ENCODE measurements at places on chromosomes 1 and 21. TPM values are rescaled to one million over a fixed set of nuclear protein-coding genes. Genes with fewer than 3 reads are reported as not detected.
A peak's percentile ranks its signal among the peaks of the same experiment; 100 is the strongest.

CD1E gene
- 0.16 TPM for total RNA-seq

GRCh38 chr21:32826329-32827167 lies 55.0 kb upstream of the PAXBP1 start:
- no peak overlapping the region for H3K4me3 ChIP-seq
- H3K36me3 ChIP-seq: no peaks in the 10 kb centered on the region
- DNase-seq: peak; percentile 71
- H3K27ac ChIP-seq: no peak overlapping the region
- no peaks in the 10 kb centered on the region for H3K4me1 ChIP-seq

DNA sequence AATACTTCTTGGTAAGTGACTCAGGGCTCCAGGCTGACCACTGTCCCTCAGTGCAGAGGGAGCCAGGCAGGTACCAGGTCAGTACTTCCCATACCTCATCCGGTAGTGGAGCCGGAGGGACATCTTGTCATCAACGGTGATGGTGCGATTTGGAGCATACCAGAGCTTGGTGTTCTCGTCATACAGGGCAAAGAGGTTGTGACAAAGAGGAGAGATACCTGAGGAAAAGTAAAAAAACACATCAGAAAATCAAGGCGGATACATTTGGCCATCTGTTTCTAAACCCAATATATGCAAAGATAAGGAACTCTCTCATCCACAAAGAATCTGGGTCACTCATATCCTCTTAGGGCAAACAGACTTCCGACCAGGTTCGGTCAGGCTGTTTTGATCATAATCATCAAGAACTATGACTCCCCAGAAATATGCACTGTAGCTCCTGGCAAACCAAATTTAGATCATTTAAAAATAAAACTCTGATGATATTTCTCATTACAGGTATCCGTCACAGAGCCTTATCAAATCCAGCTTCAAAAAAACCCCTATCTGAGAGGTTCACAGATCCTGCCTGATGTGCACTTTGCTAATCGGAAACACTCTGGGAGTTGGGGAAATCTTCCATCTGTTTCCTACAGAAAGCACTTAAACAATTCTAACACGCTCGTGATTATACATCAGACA lies 87.3 kb downstream of the JAK1 start:
- H3K36me3 ChIP-seq: no peaks in the 10 kb centered on the region
- H3K27ac ChIP-seq: no peak overlapping the region
- DNase-seq: no peak
- H3K27me3 ChIP-seq: no peaks in the 10 kb centered on the region
- no peaks in the 10 kb centered on the region for H3K4me1 ChIP-seq
- no peak overlapping the region for H3K4me3 ChIP-seq

LCE1A gene
- not detected for total RNA-seq

ACOT11 gene
- total RNA-seq: 33.8 TPM

DNA sequence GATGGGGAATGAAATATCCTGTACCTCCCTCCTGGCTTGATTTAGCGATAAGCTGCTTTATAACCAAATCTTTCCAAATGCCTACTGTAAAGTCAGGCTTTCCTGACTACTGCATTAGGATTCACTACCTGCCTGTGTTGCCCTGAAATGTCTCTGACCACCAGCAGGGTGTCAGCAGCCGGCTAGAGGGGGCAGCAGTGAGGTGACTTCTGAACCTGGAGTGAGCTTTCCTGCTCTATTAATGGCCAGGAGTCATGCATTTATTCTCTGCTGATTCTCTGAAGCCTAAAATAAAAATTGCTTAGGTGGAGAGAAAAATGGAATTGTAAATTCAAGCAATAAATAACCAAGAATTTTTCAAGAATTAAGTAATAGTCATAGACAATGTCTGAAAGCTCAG lies 2.5 kb downstream of the BACE2 start:
- peak overlapping the region; percentile 26 for H3K27ac ChIP-seq
- DNase-seq: peak; percentile 57
- no peaks in the 10 kb centered on the region for H3K27me3 ChIP-seq
- H3K4me1 ChIP-seq: peaks cover 3% of the 10 kb centered on the region
- H3K4me3 ChIP-seq: no peak overlapping the region

DNA sequence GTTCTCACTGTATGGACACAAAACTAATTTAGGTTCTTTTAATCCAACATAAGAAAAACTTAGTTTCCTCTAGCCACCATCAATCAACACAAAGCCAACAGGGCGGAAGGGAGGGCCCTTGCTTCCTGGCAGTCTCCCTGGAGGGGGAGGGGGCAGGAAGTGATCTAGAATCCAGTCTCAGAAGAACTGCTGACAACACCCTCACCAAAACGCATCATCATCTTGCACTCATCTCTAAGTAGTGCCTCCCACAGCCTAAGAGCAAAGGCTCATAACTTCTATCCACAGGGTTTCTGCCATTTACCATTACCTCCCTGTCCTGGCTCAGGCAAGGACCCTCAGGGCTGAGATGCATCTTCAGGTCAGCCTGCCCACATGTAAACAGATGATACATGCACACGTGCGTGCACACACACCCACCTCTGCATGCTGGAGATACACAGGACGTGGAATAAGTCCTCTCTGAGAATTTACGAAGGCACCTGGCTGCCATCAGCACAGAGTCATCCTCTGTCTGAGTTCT lies 20.5 kb downstream of the HIVEP3 start:
- H3K4me1 ChIP-seq: no peaks in the 10 kb centered on the region
- no peaks in the 10 kb centered on the region for H3K27me3 ChIP-seq
- no peak overlapping the region for H3K4me3 ChIP-seq
- DNase-seq: no peak
- H3K27ac ChIP-seq: no peak overlapping the region

DNA sequence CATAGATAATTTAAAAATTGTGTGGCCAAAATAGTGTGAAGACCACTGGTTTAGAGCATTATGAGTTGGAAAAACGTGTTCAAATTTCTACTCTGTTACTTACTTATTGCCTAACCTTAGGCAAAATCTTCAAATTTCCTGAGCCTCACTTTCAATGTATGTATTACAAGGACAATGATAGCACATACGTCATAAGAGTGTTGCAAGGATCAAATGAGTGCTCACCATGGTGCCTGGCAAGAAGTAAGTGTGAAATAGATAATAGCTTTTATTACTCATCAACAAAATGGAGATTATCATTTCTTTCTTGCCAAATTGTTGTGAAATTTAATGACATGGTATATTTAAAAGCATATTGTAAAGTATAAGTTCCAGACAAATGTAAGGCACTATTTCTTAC lies 57.2 kb downstream of the FH start:
- H3K4me3 ChIP-seq: no peak overlapping the region
- no peaks in the 10 kb centered on the region for H3K36me3 ChIP-seq
- no peak for DNase-seq
- no peak overlapping the region for H3K27ac ChIP-seq
- no peaks in the 10 kb centered on the region for H3K27me3 ChIP-seq
- no peaks in the 10 kb centered on the region for H3K4me1 ChIP-seq

RORC gene
- total RNA-seq: 70.4 TPM

DNA sequence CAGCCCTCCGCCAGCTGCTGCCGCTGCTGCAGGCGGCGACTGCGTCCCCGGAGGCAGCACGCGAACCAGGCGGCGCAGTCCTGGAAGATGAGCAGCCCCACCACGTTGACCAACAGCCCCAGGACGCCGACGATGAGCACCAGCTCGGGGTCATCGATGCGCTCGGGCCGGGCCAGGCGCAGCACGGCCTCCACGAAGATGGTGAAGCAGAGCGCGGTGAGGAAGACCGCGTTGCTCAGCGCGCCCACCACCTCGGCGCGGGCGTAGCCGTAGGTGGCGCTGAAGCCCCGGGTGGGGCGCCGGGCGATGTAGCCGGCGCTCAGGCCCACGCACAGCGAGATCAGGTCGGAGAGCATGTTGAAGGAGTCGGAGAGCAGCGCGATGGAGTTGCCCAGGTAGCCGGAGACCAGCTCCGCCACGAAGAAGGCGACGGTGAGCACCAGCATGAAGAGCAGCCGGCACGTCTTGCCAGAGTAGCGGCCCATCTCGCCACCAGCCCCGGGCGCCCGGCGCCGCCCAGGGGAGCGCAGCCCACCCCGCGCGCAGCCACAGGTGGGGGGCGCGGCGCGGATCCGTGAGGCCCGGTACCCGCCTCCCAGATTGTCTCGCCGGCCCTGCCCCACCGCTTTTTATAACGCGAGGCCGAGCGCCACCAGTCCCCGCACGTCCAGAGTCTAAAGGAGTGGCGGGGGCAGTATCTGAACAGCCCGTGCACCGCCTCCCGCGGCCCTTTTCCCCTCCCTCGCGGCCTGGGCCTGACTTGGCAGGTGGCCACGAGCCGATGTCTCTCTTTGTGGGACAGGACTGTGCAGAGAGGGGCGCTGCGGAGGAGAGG lies at the start of gene SLC30A10:
TSS of gene SLC30A10 (minus strand) at position 602 of the 835 bp plus-strand sequence. CDS start at position 485, 117 bp downstream.
- H3K27me3 ChIP-seq: no peaks in the 10 kb centered on the region
- peak within 1 kb of the TSS; percentile 39 for H3K4me3 ChIP-seq
- H3K4me1 ChIP-seq: no peaks in the 10 kb centered on the region
- no peak within 1 kb of the TSS for H3K27ac ChIP-seq
- DNase-seq: peak; percentile 17

DNA sequence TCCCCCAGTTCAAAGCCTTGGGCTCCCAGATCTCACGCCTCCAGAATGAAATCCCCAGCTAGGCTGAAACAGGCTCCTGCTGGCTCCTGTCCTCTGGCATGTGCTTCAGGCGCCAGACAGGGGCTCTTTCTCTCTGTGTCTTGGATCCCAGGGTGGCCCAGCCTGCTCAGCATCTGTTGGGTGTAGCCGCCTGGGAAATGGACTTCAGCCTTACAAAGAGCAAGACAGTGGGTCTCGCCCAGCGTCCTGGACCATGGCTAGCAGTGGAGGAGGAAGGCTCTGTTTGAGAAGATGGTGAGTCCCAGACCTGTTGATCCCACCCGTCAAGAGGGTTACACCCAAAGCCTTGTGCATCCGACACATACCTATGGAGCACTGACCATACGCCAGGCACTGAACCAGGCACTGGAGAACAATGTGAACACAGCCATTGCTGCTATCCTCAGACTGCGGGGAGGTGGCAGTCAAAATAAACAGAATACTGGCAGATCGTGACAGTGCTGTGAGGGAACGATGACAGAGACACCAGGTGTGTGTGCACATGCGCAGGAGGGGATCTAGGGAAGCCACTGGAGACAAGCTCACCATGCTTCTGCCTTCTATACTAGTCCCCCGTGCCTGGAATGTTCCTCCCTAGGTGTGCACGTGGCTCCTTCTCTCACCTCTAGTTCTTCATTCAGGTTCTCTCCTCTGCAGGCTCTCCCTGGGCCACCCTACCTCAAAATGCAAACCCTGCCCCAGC lies 93.0 kb upstream of the GCLM start:
- H3K4me1 ChIP-seq: no peaks in the 10 kb centered on the region
- no peak overlapping the region for H3K27ac ChIP-seq
- no peaks in the 10 kb centered on the region for H3K36me3 ChIP-seq
- H3K4me3 ChIP-seq: no peak overlapping the region
- no peak for DNase-seq
- no peaks in the 10 kb centered on the region for H3K27me3 ChIP-seq

DNA sequence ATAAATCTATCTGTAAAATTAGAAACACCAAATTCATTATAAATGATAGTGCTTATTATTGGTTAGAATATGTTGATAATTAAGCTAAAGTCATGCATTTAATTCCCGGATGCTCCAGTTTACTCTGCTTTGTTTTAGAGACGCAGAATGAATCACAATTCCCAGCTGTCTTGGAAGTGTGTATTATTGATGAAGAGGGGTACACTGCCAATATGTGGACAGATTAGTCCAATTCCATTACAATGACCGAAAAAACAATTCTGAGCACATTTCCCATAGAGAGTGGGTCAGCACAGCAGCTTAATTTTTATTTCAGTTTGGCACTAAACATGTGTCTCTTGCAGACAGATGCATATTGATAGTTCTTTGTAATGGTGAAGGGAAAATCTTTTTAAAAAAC lies 146.7 kb downstream of the KCNT2 start:
- H3K4me1 ChIP-seq: no peaks in the 10 kb centered on the region
- no peaks in the 10 kb centered on the region for H3K27me3 ChIP-seq
- H3K36me3 ChIP-seq: no peaks in the 10 kb centered on the region
- H3K4me3 ChIP-seq: no peak overlapping the region
- DNase-seq: no peak
- H3K27ac ChIP-seq: no peak overlapping the region
